ENCODE measurements at places on chromosomes 16 and 17.

DNA sequence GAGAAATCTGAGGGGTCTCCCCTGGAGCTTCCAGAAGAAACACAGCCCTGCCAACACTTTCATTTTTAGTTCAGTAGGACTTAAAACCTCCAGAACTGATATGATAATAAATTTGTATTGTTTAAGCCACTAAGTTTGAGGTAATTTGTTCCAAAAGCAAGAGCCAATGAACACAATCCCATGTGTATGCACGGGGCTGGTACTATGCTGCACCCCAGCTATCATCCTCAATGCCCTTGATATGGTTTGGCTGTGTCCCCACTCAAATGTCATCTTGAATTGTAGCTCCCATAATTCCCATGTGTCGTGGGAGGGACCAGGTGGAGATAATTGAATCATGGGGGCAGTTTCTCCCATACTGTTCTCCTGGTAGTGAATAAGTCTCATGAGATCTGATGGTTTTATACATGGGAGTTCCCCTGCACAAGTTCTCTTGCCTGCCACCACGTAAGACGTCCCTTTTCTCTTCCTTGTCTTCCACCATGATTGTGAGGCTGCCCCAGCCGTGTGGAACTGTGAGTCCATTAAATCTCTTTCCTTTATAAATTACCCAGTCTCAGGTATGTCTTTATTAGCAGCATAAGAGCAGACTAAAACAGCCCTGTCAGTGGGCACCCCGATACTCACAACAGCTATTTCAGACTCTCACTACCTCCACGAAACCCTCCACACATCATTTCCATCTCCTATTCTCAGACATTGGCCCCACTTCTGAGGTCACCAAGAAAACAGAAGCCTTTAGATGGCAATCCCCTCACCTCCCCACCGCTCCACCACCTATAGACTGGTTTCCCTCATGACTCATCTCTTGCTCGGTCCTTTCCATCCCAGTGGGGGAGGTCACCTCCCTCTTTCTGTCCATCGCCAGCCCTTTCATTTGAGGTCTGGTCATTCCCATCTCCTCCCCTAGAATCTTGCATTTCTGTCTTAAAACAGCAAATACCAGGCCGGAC is 8.9 kb upstream of the CACNG1 start:
- no peak for DNase-seq

DNA sequence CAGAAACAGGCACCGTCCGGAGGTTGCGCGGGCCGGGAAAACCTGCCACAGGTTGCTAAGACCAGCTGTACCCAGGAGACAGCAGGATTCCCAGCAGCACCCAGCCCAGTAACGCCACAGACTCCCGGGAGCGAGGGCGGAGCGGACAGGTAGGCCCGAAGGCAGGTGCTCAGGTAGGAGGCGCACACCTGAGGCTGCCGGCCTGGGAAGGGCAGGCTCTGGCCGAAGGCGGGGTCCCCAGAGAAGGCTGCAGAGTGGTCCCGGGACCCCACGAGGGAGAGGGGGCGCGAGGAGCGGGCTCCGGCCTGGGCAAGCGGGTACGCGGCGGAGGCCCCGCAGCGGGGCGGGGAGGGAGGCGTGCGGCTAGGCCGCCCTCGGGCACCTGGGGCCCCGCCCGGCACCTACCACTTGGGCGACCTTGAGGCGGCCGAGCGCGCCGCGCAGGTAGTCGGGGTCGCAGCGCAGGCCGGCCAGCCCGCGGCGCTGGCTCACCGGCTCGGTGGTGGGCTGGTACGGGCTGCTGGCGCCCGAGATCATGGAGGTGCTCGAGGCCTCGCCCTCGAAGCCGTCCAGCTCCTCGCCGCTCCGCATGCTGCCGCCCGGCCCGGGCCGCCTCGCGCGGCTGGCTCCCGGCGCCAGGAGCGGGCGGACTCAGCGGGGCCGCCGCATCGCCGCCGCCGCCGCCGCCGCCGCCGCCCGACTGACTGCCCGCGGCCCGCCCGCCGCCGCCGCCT is 441 bp downstream of the CMTM4 start:
- DNase-seq, result no peak

GRCh38 chr17:35460354-35460851 is 11.8 kb upstream of the SLFN13 start:
- peak; percentile 25 for DNase-seq

- DNase-seq, result no peak
These were observed 12.3 kb downstream of the SMIM5 start for GRCh38 chr17:75645501-75645888.
